COR-L47 (cell line): ENCODE measurements at places on chromosomes 13 and 19.

DNA sequence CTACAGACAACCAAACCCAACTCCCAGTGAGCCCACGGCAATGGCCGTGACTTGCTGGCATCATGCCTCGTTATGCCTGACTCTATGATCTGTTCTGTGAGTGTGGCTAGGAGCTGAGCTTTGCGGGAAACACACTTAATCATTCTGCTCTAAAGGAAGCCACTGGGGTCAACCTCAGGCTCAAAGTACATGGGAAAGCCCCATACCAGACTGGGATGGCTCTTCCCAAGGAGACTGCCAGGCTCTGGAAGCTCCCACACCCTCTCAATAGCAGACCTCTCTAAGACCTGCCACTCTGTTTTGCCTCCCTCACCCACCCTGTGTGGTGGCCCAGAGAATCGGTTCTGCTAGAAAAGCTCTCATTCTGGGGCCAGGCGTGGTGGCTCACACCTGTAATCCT lies 2.2 kb downstream of the PEPD start:
- no peak for DNase-seq

DNA sequence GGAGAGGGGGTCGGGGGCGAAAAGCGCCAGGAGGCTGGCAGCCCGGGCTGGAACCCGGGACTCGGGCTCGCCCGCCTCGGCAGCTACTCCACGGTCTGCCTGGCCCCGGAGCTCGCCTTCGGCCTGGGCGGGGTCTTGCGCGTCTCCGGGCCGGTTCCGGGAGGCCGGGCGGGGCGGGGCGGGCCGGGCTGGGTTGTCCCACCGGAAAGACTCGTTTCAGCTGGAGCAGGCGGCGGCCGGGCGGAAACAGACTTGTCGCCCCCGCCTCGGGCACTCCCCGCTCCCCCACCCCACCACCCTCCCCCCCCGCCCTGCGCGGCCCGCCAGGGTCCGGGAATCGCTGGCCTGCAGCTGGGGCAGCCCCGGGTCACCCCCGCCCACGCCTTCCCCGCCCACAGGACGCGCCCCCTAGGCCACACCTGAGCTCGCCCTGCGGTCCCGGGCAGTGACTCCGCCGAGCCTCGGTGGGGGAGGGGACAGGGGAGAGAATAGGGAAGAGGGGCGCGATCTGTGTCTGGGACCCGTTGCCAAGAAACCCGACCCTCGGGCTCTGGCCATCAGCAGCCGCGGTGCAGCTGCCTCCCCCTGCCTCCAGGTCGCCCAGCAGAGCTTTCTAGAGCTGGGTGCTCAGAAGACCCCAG lies 109.4 kb downstream of the KCTD15 start:
- no peak for DNase-seq

- DNase-seq, result no peak
Observed at GRCh38 chr13:110683203-110683883, 22.6 kb downstream of the CARS2 start.

DNA sequence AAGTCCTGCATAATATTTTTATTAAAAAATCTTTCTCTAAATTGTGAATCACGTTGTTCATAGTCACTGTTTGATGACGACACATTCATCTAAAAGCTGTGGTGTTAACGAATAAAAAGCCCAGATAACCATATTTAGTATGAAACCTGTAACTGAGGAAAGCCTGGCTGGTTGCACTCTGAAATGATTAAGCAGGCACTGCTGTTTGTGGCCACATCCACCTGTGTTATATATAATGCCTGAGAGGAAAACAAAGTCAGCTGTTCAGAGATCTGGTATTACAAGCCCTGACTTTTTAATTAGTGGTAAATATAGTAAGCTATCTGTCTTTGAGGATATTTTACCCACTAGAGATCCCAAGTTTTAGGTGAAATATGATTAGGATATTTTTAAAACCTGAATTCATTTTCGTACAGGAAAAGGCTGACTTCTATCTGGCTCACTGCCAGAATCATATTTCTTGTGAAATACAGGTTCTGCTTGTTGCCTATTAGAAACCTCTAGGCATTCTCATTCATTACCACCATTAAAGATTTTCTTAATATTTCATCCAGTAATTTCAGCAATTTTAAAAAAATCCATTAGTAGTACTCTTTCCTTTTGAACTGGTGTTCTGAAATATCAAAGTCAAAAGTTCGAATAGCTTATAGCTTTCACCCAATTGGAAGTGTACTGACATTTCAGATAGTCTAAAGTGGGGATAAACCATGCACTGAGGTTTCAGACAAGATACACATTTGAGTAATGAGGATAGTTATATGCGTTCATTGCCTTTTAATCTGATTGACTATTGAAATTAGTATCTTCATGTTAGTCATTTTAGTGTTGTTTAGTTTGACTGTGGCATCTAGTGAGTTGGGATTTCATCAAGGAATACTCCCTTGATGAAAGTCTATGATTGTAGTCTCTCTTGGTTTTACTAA lies 79.7 kb downstream of the LMO7 start:
- no peak for DNase-seq

DNA sequence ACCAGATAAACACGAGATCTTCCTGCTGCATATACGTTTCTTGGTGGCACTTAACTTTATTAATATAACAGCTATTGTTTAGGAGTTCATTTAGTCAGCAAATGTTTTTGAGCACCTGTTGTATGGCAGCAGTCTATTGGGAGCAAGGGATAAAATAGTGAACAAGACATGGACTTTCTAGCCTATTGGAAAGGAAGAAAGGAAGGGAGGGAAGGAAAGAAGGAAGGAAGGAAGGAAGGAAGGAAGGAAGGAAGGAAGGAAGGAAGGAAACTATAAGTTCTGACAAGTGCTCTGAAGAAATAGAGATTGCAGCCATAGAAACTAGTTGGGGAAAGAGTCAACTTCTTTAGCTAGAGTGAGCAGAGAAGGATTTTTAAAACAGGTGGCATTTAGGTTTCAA lies 149.1 kb upstream of the STARD13 start:
- DNase-seq, result no peak

DNA sequence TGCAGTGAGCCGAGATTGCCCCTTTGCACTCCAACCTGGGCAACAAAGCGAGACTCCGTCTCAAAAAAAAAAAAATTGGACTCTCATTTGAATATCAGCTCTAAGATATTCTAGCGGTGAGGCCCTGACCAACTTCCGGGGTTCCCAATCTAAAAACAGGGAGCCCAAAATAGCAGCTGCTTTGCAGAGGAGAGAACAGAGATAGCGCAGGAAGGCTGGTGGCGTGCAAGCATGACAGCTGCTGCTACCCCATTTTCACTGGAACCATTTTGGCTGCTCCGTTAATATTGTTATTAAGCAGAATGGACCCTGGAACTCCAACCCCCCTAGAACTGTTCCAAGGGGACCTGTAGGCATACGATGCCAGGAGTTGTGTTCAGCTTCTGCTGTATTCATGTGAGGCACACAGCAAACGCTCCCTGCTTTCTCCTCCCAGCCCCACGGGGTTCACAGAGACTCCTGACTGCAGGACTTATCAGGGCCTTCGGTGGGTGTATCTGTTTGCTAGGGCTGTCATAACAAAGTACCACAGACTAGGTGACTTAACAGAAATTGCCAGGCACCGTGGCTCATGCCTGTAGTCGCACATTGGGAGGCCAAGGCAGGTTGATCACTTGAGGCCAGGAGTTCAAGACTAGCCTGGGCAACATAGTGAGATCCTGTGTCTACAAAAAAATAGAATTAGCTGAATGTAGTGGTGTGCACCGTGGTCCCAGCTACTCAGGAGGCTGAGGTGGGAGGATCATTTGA lies 11.5 kb downstream of the STXBP2 start:
- DNase-seq, result no peak
